Natural killer cell (primary cell): ENCODE measurements at places on chromosomes 2 and 18. TPM values are rescaled to one million over a fixed set of nuclear protein-coding genes. Genes with fewer than 3 reads are reported as not detected.
A peak's percentile ranks its signal among the peaks of the same experiment; 100 is the strongest.

Gene C2orf92
- total RNA-seq, result 20.9 TPM

Gene TM4SF20
- total RNA-seq, result not detected

Gene LPIN1
- 118 TPM for total RNA-seq

Gene SAG
- 0.11 TPM for total RNA-seq

Gene AQP12B
- not detected for total RNA-seq

Gene VAMP5
- total RNA-seq, result 35.0 TPM

Gene SFTPB
- total RNA-seq, result not detected

Gene GALM
- total RNA-seq, result 4.0 TPM

Gene GAD1
- total RNA-seq, result not detected

- H3K4me3 ChIP-seq, result no peak overlapping the region
- no peak overlapping the region for H3K27ac ChIP-seq
- H3K36me3 ChIP-seq, result peaks cover 3% of the 10 kb centered on the region
- no peak for DNase-seq
- peaks cover 5% of the 10 kb centered on the region for H3K4me1 ChIP-seq
Observed at GRCh38 chr2:36459725-36460137, 104.2 kb downstream of the CRIM1 start.

GRCh38 chr2:75657798-75658197 is 11.2 kb downstream of the MRPL19 start:
- H3K4me3 ChIP-seq, result no peak overlapping the region
- peaks cover 61% of the 10 kb centered on the region for H3K36me3 ChIP-seq
- H3K4me1 ChIP-seq, result no peaks in the 10 kb centered on the region
- DNase-seq, result no peak
- H3K27ac ChIP-seq, result no peak overlapping the region
- H3K27me3 ChIP-seq, result no peaks in the 10 kb centered on the region

DNA sequence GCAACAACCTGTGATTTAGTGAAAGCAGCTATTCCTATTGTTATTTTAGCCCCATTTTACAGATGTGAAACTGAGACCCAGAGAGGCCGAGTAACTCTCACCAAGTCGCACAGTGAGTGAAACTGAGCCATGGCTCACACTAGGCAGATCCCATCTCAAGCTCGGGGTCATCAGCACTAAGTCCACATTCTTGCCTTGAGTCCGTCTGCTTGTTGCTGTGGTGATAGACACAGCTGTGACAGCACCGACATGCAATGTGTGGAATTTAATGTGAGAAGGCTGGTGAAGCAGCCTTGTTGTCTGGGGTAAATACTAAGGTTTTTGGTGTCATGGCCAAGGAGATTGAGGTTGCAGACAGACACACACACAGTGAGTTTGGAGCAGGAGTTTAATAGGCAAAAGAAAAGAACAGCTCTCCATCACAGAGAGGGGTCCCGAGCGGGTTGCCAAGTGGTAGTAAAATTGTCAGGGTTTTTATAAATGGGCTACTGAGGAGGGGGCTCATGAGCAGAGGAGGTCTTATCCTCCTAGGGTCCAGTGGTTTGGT is 40.2 kb upstream of the GMCL1 start:
- H3K4me1 ChIP-seq, result peaks cover 13% of the 10 kb centered on the region
- H3K27me3 ChIP-seq, result no peaks in the 10 kb centered on the region
- H3K27ac ChIP-seq, result no peak overlapping the region
- no peak for DNase-seq
- peaks cover 4% of the 10 kb centered on the region for H3K36me3 ChIP-seq
- H3K4me3 ChIP-seq, result no peak overlapping the region

DNA sequence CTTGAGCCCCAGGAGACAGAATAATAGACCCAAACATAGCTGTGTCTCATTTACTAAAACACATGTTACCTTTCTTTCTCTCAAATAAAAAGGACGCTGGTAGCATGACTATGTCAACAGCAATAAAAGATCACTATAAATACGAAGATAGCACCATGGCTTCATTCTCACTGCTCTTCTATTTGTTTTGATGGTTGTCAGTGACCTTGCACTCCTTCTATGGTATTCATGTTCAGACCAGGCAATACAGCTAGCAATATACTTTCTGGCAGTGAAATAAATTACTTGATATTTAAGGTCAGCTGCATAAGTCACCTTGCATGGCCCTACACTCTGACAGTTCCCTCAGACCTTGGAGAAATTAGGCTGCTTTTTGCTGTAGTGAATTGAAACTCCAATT is 263.2 kb upstream of the CDH7 start:
- no peak overlapping the region for H3K27ac ChIP-seq
- H3K27me3 ChIP-seq, result no peaks in the 10 kb centered on the region
- H3K4me3 ChIP-seq, result no peak overlapping the region
- H3K4me1 ChIP-seq, result no peaks in the 10 kb centered on the region
- no peaks in the 10 kb centered on the region for H3K36me3 ChIP-seq

- no peaks in the 10 kb centered on the region for H3K27me3 ChIP-seq
- peaks cover 3% of the 10 kb centered on the region for H3K4me1 ChIP-seq
- no peak overlapping the region for H3K4me3 ChIP-seq
- no peak overlapping the region for H3K27ac ChIP-seq
- no peak for DNase-seq
- no peaks in the 10 kb centered on the region for H3K36me3 ChIP-seq
Observed at GRCh38 chr2:223801736-223802135, 35.6 kb downstream of the AP1S3 start.

- no peak overlapping the region for H3K27ac ChIP-seq
- H3K27me3 ChIP-seq, result no peaks in the 10 kb centered on the region
- H3K36me3 ChIP-seq, result no peaks in the 10 kb centered on the region
- DNase-seq, result no peak
- no peaks in the 10 kb centered on the region for H3K4me1 ChIP-seq
Observed at GRCh38 chr18:70382017-70382416, 93.2 kb downstream of the SOCS6 start.

- no peak for DNase-seq
- H3K27me3 ChIP-seq, result no peaks in the 10 kb centered on the region
- no peaks in the 10 kb centered on the region for H3K4me1 ChIP-seq
- no peak overlapping the region for H3K4me3 ChIP-seq
- H3K36me3 ChIP-seq, result no peaks in the 10 kb centered on the region
- no peak overlapping the region for H3K27ac ChIP-seq
Observed at GRCh38 chr18:60113396-60113795, 213.6 kb downstream of the PMAIP1 start.

GRCh38 chr2:74414881-74415761 is 6.3 kb downstream of the C2orf81 start:
- H3K4me3 ChIP-seq, result peak overlapping the region; percentile 47
- no peaks in the 10 kb centered on the region for H3K36me3 ChIP-seq
- H3K27me3 ChIP-seq, result no peaks in the 10 kb centered on the region
- peak; percentile 35 for DNase-seq
- H3K27ac ChIP-seq, result no peak overlapping the region
- H3K4me1 ChIP-seq, result peaks cover 22% of the 10 kb centered on the region

GRCh38 chr2:37896319-37896718 is 28.8 kb upstream of the RMDN2 start:
- no peaks in the 10 kb centered on the region for H3K27me3 ChIP-seq
- no peak overlapping the region for H3K4me3 ChIP-seq
- H3K36me3 ChIP-seq, result no peaks in the 10 kb centered on the region
- no peak for DNase-seq

DNA sequence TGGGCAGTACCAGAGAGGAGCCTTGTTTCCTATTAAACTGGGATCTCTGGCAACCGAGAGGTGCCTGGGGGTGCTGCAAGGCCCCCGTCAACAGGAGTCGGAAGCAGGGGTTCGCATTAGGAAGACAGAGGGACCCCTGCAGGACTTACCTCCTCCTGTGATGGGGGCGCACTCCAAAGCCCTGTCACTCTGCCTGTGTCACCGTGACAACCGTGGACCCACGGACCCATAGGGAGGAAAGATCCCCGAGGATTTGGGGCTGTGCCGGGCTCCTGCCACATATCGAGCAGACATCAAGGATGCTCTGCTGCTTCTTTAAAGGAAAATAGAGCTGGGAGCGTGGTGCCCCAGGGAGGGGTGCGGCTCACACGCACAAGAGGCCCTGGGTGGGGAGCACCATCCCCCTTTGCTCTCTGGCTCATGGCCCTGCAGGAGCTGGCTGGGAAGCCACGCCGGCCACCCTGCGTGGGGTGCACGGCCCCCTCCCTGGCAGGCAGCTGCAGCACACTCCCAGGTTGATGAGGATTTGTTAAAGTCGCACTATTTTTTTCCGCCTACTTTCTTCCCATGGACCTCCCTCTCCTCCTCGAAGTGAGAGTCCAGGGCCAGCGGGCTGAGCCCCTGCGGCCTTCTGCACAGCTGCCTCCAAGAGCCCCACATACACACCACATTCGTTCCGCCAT is 167.5 kb downstream of the TWIST2 start:
- no peaks in the 10 kb centered on the region for H3K27me3 ChIP-seq
- no peak for DNase-seq
- no peaks in the 10 kb centered on the region for H3K4me1 ChIP-seq
- H3K27ac ChIP-seq, result no peak overlapping the region

GRCh38 chr2:20525041-20526035 is 78.5 kb downstream of the RHOB start:
- H3K27me3 ChIP-seq, result no peaks in the 10 kb centered on the region
- H3K4me3 ChIP-seq, result no peak overlapping the region
- DNase-seq, result no peak

DNA sequence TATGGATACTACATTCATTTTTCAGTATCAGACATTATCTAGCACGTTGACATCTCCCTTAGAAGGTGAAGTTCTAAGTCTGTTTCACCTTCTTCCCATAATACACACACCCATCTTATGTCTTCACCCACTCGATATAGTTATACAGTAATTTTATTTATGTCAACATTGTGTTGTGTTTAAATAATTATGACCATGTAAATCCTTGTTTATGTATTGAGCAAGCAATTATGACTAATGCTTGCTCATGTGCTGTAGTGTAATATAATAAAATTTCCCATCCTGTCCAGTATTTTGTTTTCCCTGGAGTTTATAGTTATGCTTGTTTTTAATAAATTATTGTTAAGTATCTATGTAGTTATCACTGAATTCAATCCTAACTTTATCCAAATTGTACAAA is 163.2 kb downstream of the MTX2 start:
- H3K27me3 ChIP-seq, result no peaks in the 10 kb centered on the region
- no peaks in the 10 kb centered on the region for H3K36me3 ChIP-seq
- H3K27ac ChIP-seq, result no peak overlapping the region
- H3K4me1 ChIP-seq, result no peaks in the 10 kb centered on the region
- no peak for DNase-seq

- no peak overlapping the region for H3K27ac ChIP-seq
- H3K36me3 ChIP-seq, result no peaks in the 10 kb centered on the region
- H3K4me1 ChIP-seq, result no peaks in the 10 kb centered on the region
- no peaks in the 10 kb centered on the region for H3K27me3 ChIP-seq
Observed at GRCh38 chr2:101435001-101435862, 39.7 kb downstream of the RFX8 start.

- H3K27me3 ChIP-seq, result no peaks in the 10 kb centered on the region
- no peaks in the 10 kb centered on the region for H3K4me1 ChIP-seq
- H3K4me3 ChIP-seq, result no peak overlapping the region
- H3K27ac ChIP-seq, result no peak overlapping the region
Observed at GRCh38 chr2:104582471-104582870, 271.4 kb upstream of the POU3F3 start.

DNA sequence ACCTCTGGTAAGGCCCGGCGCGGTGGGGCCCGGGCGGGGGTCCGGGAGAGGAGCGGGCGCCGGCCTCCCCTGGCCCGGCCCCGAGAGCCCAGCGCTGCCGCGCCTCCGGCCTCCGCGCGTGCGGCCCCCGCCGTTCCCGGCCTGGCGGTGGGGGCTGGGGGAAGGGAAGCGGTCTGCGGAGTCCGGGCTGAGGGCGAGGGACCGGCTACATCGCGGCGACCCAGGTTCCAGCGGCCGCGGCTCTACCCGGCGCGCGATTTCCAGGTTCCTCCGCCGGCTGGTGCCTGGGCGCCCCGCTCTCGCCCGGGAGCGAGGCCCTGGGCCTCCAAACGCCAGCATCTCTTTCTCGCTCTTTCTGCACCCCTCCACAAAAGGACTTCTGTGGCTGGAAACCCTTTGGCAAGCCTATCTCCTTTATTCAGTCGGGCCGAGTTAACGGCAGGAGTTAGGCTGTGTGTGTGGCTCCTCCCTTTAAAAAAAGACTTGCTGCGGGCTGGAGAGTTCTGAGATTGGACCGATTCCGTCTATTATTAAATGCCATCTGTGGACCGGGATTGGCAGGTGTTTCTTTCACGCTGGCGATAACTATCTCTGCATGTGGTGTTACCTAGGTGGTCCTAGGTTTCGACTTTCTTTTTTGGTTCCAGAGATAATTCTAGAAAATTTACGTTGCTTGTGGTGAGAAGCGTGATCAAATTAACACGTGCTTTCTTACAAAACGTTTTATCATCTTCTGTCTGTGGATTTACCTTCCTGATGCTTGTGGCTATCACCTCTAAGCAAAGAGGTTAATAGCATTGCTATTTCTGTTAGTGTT is 592 bp downstream of the ME2 start:
- DNase-seq, result peak; percentile 71
- H3K36me3 ChIP-seq, result no peaks in the 10 kb centered on the region
- peaks cover 37% of the 10 kb centered on the region for H3K4me1 ChIP-seq

DNA sequence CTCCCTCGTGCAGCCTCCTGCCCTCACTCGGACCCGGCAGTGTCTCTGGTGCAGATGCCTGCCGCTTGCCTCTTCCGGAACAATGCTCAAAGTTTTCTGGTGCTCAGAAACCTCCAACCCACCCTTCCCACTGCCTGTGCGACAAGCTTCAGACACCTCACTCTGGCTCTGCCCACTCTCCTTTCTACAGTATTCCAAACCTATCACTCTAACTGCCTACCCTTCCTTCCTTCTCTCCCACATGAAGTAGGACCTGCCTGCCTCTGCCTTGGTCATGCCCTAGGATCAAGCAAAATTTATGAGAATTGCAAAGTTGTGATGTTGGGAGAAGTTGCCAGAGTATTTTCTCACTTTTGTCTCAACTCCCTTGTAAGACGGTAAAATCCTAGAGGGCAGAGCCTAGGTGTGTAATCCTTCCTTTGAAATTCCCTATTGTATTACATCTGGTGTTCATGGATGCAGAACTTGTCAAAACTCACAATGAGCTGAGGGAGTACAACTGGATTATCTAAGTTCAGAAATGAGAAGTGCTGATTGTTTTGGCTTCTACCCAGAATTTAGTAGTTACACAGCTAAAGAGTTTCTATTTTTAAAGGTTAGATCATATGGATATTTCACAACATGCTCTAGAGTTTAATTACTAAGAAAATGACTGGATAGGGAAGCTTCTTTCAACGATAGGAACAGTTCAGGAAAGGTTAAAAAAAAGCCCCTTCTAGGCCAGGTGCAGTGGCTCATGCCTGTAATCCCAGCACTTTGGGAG is 7.2 kb downstream of the NPC1 start:
- no peak overlapping the region for H3K27ac ChIP-seq
- peaks cover 60% of the 10 kb centered on the region for H3K4me1 ChIP-seq
- H3K36me3 ChIP-seq, result peaks cover 13% of the 10 kb centered on the region

DNA sequence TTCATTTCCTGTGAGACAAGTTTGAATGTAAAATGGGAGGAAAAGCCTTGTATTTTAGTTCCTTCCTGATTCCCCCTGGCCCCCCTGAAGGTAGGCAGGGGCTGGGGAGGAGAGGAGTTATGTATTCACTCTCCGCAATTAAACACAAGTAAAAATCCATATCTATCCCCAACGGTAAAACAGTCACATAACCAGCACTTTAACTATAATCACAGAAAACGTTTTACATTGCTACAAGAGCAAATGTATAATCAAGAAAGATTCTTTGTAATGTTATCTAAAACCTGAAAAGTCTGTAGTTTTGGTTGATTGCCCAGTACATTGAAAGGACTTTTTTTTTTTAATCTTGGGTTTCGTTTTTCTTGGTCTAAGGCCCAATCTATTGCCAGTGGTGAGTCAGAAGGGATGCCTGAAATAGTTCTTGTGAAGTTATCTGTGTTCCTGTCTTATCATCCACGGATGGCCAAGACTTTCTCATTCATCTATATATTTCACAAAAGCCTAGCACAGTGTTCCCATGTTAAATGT is 34.5 kb upstream of the CCNYL1 start:
- no peaks in the 10 kb centered on the region for H3K4me1 ChIP-seq
- no peaks in the 10 kb centered on the region for H3K27me3 ChIP-seq
- H3K36me3 ChIP-seq, result no peaks in the 10 kb centered on the region
- no peak overlapping the region for H3K4me3 ChIP-seq
- DNase-seq, result no peak
- H3K27ac ChIP-seq, result no peak overlapping the region
